ENCODE measurements at places on chromosomes 1 and 21.

DNA sequence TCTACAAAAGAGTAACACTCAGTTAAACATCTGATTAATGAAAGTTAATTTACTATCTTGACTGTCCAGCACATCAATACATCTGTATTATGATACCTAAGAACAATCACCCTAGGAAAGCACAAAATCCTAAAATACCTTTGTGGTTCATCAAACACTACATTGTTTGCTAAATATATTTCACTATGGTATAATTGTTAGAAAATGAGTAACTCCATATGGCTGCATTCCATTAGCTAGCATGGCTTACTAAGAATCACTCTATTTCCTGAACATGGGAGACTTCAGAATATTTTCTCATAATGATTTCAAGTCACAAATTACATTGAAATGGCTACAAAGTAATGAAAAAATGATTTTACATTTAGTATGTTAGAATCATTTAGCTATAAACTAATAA is 12.5 kb downstream of the TRMT1L start:
- DNase-seq, result no peak

GRCh38 chr1:113812661-113813135 is 422 bp upstream of the RSBN1 start:
- no peak for DNase-seq

- DNase-seq, result no peak
Measured at GRCh38 chr21:14685568-14685967, 139.5 kb upstream of the SAMSN1 start.

DNA sequence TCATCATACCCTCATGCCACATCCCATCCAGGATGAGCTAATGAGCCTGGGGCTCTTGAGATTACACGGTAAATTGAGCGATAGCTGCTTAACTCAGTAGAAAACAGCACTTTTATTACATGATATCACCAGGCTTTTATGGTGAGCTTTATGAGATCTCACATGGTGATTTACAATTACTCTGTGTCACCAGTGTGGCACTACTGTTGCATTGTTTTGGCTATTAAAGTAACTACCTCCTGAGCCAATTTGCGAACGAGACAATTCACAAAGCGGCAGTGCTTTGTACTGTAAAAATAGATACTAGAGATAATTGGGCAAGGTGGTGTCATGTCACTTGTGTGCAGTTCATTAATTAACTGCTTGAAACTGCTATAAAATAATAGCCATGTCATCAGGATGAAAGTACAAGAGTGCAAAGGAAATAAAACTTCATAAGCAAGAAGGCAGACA is 767.7 kb upstream of the ADGRL2 start:
- no peak for DNase-seq

- no peak for DNase-seq
Measured at GRCh38 chr1:24235921-24236788, 49.1 kb upstream of the IFNLR1 start.

DNA sequence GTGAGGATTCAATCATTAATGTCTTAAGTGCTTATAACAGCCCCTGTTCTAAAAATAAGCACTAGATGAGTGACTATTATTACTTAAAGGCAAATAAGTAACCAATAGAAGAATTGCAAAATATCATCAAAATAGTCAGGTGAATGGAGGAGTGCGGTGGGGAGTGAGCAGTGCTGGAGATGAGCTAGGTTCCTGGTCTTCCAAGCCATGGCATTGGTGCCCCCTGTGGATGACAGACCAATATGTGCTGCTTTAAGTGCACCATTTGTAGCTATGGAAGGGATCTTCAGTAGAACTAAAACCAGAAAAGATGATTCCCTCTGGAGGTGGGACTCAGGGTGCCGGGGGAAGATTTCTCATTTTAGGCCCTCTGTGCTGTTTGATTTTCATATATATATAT is 46.1 kb upstream of the SLC30A1 start:
- no peak for DNase-seq

DNA sequence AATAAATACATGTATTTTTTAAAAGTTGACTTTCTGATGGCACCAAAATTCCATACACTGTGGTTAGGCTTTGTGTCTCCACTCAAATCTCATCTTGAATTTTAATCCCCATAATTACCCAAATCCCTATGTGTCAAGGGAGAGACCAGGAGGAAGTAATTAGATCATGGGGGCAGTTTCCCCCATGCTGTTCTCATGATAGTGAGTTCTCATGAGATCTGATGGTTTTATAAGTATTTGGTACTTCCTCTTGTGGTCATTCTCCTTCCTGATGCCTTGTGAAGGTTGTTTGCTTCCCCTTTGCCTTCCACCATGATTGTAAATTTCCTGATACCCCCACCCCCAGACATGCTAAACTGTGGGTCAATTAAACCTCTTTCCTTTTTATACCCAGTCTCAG is 1218.4 kb upstream of the PRMT6 start:
- DNase-seq, result no peak

GRCh38 chr21:37208741-37209225 is 58.4 kb downstream of the VPS26C start:
- no peak for DNase-seq

- DNase-seq, result no peak
Measured at GRCh38 chr1:12320486-12320885, 90.7 kb downstream of the VPS13D start.

GRCh38 chr1:204854286-204854685 is 16.4 kb upstream of the NFASC start:
- DNase-seq, result no peak

DNA sequence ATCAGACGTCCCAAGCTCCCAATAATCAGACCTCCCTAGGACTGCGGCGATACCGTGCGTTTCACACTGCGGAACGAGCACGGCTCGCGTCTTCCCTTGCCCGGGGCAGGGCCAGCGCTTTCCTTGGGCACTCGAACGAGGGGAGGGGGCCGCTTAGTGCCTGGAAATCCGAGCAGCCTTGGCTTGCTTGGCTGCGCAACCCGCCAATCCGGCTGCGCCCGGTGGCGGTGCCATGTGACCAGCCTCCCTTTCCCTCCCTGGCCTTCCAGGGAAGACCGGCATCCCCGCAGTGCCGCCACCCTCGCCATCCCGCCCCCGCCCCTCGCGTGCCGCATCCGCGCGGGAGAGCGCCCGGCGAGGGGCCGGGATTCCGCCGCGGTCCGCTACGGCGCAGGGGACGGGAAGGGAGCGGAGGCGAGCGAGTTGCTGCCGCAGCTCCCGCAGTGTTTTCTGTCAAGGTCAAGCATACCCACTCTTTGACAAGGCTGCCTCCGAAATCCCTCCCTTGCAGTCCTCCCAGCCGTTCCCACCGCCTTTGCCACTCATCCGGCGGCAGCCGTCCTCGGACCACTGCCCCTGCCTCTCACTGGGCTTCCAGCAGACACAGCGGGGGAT is 8.3 kb upstream of the RNF19B start:
- peak; percentile 79 for DNase-seq

DNA sequence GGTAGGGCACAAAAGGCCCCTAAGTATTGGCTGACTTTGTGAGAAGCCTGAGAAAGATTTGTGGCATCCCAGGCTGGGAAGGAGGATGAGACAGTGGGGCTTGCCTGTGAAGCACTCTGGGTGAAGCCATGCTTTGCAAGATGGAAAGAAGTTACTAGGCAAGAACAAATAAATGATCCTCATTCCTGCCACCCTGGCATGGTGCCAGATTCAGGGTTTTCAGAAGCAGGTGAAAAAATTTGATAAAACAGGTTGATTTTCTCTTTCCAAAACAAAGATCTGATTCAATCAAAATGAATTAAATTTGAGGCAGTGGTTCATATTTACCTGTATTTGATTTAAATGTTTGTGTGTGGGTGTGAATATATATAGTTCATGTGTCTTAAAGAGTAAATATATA is 386.9 kb upstream of the PROX1 start:
- no peak for DNase-seq

DNA sequence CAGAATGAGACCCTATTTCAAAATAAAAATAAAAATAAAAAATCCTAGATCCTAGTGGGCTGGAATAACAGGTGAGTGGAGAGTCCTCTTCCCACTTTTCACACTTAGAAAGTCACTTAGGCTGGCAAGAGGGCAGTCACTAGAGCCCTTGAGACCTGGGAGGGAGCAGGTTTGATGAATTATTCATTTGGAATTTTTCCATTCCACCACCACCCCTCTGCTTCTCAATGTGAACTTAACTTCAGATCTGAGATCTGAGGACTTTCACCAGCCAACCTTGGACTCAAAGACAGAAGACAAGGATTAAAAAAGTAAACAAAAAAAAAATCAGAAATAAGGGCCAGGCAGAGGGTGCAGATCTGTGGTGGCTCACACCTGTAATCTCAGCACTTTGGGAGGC is 16.5 kb downstream of the AKR7A3 start:
- no peak for DNase-seq

- no peak for DNase-seq
Measured at GRCh38 chr1:3403011-3403345, 51.5 kb upstream of the ARHGEF16 start.

- no peak for DNase-seq
Measured at GRCh38 chr1:247286134-247286670, 30.3 kb downstream of the VN1R5 start.

DNA sequence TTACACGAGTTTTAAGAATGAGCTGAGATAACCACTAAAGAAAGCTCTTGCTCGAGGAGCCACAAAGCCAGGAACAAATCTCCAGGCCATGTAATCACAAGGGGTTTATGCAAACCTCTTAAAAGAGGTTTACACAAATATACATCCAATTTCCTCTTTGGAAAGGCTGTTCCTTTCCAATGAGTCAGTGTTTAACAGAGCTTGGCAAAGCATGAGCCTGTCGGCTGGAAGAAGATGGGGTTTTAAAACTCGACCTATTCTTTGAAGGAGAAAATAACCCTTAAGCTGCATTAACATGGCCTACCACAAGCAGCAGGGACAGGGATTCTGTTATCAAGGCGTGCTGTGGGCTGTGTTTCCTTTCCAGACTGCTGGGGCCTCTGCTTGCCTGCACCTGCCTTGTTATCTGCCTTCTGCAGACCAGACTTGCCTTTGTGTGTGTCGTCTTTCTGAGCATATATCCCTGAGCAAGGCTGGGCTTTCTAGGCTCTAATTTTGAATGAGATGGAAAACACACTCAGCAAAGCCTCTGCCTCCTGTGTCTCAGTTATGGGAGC is 40.6 kb upstream of the CYP2J2 start:
- no peak for DNase-seq

GRCh38 chr1:218369688-218370511 is 24.8 kb downstream of the TGFB2 start:
- no peak for DNase-seq

DNA sequence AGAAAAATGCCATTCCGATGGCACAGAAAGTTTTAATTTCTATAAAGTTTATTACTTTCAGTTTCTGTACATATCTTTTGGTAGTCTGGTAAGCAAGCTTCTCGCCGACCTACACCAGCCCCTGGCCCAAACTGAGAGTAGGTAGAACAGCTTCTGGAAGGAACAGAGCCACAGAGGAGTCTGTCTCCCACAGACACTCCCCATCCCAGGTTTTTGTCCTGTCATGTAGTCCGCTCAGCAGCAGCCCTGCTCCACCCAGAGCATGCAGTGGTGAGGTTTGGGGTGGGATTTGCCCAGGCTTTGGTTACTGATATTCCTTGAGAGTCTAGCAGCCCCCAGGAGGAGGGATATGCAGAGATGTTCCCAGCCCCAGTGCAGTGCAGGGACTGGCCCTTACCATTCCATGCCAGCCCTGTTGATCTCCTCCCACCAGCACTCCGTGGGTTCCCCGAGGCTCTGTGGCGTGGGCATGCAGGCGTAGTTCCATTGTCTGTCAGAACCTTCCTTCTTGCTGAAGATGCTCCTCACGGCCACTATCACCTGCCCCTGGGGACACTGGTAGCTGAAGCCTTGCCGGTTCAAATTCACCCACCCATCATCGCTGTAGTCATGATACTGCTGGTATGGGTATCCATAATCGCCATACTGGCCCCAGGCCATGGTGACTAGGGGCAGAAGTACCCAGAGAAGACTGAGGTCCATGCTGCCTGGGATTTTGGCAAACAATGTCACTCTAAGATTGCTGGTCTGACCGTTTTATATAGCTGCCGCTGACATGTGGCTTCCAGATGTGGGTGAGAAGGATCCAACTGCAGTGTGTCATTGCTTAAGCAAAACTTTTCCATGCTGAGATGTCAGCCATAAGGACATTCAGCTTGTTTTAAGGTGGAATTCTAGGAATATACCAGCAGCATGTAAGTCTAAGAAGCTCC is at the start of gene DPT:
DPT (minus strand) TSS at position 734 of the 932 bp plus-strand sequence; CDS start at position 702, 32 bp downstream.
- DNase-seq, result no peak

GRCh38 chr1:97875996-97876395 is 44.8 kb downstream of the DPYD start:
- DNase-seq, result no peak

DNA sequence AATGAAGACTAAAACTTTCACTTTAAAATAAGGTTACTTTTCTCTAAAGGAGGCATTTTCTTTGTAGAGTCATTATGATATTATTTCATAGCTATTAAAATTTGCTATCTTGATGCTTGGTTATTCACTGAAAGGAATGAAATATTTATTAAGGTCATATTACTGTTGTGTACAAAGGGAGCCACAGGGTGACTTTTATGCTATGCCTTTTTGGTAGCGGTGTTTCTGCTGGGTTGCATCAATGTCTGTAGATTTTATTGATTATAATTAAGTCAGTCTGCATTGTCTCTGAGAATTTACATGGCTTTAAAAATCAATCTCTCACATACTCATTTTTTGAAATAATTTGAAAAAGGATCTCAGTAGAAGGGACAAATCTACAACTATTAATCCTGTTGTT is 84.9 kb downstream of the NFIA start:
- DNase-seq, result no peak

Measured in C1 segment of cervical spinal cord (tissue), 14 donors.